ENCODE measurements at places on chromosomes 13 and 19.

- DNase-seq = no peak
These were observed 17.7 kb downstream of the ZMYM5 start for GRCh38 chr13:19845758-19846157.

- no peak for DNase-seq
These were observed 114.0 kb upstream of the KL start for GRCh38 chr13:32902029-32902780.

DNA sequence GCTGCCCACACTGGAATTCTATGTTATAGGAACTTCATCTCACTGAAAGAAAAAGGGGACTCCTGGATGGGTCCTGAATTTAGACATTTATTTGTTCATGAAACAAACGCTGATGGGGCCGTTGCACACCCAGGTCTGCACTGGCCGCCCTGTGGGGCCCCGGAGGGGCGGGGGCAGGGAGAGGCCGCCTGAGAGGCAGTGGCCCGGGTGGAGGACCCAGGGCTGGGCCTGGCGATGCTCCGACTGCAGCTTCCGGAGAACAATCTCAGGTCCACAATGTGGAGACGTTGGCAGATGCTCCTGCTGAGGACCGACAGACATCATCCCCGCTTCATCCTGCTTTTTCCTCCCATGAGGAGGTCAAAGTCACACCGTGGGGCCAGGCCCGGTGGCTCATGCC, 16.3 kb upstream of the PTBP1 start:
- no peak for DNase-seq

DNA sequence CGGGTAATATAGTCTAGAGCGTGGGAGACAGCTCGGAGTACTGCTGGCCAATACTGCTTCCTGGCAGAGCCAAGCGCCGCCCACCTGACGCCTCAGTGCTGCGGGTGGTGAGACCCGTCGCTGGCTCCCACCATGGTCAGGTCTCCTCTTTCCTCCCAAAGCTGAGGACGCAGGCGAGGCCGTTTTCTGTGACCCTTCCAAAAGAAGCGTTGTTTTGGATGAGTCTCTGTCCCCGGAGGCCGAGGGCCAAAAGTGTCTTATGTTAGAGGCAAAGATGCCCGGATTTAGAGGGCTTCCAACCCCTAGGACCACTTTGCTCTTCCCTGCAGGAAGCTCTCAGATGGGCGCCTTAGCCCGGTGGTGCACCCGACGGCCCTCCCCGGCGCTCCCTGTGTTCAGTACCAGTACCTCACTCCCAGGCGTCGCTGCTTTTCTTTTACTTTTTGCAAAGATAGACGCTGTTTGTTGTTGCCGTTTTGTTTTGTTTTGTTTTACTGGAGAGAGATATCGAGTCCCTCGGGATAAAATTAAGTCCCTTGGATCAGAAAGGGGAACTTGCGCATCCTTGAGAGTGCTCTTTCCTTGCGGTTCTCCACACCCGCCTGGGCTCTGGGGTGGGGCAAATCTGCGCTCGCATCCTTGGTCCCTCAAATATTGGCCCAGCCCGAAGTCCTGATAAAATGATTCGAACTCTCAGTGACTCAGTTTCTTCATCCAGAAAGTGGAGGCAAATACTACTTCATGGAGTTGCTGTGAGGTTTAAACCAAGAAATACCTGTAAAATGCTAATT, 7.0 kb downstream of the PDX1 start:
- DNase-seq = no peak

DNA sequence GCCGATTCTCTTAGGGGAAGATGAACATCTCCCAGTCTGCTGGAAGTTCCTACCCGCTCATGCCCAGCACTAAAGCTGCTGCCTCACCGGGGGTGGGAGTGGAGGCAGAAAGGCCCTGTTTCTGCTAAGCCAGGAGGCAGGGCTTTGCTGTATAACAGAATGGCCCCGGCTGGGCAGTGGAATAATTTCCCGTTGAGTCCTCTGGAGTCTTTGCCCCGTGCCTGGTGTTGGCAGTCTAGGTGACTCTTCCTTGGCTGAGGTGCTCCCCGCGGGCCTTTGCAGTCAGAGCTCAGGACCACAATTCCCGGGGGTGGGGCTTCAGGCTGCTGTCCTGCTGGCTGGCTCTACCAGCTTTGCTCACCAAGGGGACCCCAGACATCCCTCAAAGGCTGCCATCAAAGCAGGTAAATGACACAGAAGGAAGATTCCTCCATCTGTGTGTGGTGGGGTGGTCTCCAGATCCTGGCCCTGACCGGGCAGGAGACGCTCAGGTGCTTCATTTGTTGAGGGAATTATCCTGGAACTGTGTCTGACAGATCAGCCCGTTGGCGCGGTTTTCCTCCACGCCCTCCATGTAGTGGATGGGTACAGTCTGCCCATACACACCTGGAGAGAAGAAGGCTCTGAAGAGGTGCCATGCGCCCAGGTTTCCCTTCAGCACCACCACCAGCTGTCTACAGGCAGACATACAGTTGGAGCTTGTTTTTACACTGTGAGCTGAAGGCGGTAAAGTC, 209.9 kb downstream of the TEX29 start:
- DNase-seq = no peak

DNA sequence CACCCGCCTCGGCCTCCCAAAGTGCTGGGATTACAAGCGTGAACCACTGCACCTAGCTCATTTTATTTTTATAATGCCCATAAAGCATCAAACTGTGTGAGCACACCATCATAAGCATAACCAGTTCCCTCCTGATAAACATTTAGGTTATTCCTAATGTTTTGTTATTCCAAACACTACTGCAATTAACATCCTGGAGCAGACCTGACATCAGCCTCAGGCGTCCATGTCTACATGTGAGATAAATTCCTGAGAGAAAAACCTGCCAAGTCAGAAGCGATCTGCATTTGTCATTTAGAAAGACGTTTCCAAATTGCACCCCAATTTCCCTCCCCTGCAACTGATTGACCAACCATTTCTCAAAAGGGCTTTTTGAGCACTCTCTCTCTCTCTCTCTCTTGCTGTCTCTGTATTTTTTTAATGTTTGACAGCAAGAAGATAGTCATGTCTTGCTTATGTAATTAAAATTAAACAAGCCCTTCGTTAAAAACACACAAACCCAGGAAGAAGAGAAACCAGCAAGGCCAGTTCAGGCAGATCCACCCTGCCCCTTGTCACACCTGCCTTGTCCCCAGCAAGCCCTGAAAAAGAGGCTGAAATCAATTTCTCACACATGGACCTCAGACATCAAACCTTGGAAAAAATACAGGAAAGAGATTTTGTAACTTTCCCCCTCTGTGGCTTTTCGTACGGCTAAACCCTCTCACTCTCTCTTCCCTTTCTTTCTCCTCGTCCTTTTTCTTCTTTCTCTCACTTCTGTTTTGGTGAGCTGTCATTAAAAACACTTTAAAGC, 9.9 kb downstream of the LYPD3 start:
- DNase-seq = no peak

- DNase-seq = no peak
These were observed 2.4 kb downstream of the LIN7B start for GRCh38 chr19:49116544-49116943.

GRCh38 chr19:51628153-51628939, 1.9 kb downstream of the SIGLEC5 start:
- no peak for DNase-seq

GRCh38 chr13:74966275-74966674, 515.7 kb downstream of the TBC1D4 start:
- no peak for DNase-seq

GRCh38 chr13:27808851-27809550, 16.7 kb downstream of the GSX1 start:
- DNase-seq = no peak

DNA sequence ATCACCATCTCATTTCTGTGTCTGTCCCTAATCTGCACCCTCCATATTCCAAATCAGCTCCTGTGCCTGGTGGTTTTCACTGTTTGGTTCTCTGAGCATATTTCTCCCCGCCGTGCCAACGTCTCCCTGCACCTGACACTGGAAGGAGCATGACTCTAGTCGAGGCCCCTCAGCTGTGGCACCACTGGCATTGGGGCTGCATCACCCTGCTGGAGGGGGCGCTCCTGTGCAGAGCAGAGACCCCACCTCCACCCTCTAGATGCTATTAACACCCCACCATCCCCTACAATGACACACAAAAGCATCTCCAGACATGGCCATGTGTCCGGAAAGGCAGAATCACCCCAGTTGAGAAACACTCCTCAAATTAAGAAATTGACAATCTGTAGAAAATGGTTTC, 20.8 kb downstream of the ZSCAN5C start:
- DNase-seq = no peak

DNA sequence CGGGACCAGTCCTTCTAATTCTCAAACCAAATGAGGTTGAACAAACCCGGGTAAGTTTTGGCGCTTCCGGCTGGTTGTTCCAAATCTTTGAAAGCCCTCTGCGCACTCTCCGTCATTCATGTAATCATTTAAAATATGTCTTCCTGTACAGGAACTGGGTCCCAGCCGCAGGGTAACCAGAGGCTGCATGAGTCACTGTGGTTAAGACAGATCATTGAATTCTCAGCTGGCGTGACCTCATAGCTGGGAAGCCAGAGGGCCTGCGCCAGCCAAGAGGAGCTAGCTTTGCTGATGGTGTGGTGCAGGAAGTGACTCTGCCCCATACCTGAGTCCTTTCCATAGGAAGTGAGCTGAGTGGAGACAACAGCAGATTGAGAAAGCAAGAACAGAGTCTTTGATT, 135.2 kb downstream of the TSHZ3 start:
- peak; percentile 51 for DNase-seq

- DNase-seq = no peak
These were observed 9.0 kb upstream of the THSD1 start for GRCh38 chr13:52414963-52415362.

GRCh38 chr13:48531416-48532255, 1.2 kb downstream of the RCBTB2 start:
- no peak for DNase-seq

GRCh38 chr13:66663711-66664110, 566.4 kb downstream of the PCDH9 start:
- DNase-seq = no peak

- no peak for DNase-seq
These were observed 83.6 kb upstream of the ARHGEF7 start for GRCh38 chr13:111031531-111031961.

- DNase-seq = no peak
These were observed 1.1 kb downstream of the CAPS start for GRCh38 chr19:5914946-5915781.

GRCh38 chr13:77516342-77516789, 19.1 kb upstream of the SCEL start:
- DNase-seq = no peak

DNA sequence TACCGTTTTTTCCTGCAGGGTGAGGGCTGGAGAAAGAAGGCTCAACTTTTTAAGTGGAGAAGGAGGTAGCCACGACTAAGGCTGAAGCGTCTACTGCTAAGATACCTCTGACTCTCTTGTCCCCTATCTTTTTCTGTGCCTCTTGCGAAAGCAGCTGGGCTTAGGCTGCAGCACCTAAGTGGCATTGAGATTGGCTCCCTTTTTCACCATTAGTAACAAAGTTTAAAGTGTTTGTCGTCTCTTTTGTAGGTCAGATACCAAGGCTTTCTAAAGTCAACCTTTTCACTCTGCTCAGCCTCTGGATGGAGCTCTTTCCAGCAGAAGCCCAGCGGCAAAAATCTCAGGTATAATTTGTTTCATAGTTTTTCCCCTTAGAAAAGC, 887 bp downstream of the CDADC1 start:
- DNase-seq = no peak

DNA sequence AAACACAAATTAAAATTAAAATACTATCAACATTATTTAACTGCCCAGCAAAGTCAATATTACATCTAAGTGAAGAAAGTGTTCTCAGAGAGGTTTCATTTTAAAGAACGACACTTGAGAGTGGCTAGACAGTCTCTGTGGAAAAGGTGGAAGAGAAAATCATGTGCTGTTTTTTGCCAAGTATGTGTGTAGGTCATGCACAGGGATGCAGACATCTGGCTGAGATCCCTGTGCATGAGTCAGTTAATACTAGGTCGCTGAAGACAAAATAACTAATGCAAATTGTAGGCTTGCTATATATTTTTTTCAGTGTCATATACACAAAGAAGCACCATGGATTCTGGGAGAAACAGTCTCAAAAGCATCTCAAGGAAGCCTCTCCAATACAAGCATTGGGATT, 44.3 kb upstream of the ENOX1 start:
- no peak for DNase-seq

DNA sequence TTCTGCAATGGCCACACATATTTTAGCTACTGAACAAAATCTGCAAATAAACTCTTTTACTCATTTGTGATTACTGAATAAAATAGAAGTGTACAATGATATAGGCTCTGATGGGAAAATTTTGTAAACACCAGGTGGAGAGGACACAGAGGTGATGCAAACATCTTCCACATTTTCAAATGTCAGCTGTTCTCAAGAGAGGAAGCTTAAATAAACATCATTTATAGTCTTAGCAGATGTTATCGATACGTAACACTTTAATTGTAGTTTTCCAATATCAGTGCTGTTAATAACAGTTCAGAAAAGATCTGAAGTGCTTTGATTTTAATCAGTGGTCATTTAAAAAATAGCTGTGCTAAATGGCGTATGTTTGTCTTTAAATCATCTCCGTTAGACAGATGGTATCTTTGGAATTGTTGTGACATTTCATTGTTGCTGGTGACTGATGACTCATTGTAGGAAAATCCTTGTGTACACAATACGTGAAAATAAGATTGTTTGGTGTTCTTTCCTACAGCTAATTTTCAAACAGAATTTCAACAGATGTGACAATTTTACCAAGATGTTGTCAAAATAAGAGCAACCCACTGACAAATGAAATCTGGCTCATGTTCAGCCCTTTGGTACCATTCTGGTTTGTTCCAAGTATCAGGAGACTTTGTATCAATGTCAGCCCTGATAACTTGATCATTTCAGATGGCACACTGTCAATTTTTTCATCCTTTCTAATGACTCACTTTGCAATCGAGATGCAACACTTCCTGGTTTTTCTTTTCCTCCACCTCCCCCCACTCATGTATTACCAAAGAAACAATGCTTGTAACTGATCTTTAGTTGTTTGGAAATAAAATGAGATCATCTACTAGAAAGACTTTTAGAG, 516.0 kb downstream of the DCT start:
- DNase-seq = no peak

DNA sequence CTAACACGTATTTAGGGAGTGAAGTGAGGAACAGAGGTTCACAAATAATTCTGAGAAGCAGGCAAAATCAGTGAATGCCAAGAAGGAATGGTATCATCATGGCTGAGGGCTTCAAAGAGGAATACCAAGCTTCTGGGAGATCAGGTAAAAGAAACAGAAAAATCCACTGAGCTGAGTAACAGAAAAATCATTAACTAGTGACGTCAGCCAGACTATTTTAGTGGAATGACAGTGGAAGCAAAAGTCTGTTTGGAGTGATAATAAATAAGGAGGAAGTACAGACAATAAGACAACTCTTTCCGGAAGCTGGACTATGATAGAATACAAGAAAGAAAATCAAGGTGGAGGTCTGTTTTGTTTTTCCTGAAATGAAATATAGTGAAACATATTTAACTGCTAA, 83.5 kb downstream of the SACS start:
- no peak for DNase-seq

GRCh38 chr19:55258476-55258827, 365 bp downstream of the PPP6R1 start:
- DNase-seq = no peak

DNA sequence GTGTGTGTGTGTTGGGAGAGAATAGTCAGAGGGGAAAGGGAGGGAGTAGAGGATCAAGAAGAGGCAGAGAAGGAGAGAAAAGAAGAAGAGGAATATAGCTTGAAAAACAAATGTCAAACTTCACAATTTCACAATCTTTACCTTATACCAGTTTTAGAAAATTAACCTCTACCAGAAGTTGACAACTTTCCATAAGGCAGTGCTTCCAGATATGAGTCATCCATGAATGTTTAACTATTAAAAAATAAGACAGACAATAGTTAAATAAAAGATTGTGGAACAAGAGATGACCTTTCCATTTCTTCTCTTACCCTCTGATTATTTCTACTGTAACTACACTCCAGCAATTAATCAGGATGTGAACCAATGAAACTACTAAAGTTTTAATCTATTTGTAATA, 229.4 kb downstream of the ITGBL1 start:
- DNase-seq = no peak

Data from stimulated activated CD4-positive, alpha-beta T cell treated with anti-CD3 and anti-CD28 coated beads, TNF-alpha, amount 100 ng/mL, for 1 hour (primary cell).